GDM1 (cell line): ENCODE measurements at places on chromosomes 7 and 10.

GRCh38 chr10:133052076-133052475, 35.6 kb upstream of the ADGRA1 start:
- no peak for DNase-seq

DNA sequence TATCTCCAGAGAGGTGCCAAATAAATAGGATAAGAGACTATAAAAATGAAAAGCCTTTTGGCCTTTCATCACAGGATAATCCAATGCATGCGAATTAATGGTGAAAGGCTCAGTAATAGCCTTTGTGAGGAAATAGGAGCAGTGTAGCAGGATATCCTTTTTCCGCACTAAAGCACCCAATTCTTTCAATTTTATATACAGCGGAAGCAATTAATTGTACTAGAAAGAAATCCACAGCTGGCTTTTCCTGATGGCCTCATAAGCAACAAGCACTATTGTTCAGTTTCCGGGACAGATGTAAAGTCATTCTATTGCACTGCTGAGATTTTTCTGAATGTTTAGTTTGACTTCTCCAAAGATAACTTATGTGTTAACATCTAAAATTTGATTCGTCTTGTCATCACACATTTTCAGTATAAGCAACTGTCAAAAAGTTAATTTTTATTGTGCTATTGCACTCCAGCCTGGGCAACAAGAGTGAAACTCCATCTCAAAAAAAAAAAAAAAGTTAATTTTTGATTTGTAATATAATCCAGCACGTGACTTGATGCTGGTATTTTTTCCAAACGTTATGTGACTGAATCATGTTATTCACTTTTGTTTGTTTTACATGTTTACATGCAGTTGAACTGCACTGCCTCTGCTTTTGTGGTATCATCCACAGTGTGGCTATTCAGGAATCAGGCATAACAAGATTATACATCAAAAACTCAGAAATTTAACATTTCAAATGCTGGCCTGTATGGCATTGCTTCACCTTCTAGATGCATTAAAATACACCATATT, 8.4 kb upstream of the BMPR1A start:
- DNase-seq: no peak

GRCh38 chr7:95694334-95694733, 78.0 kb upstream of the DYNC1I1 start:
- DNase-seq: no peak

GRCh38 chr7:33806298-33807154, 98.8 kb upstream of the BMPER start:
- peak; percentile 39 for DNase-seq

DNA sequence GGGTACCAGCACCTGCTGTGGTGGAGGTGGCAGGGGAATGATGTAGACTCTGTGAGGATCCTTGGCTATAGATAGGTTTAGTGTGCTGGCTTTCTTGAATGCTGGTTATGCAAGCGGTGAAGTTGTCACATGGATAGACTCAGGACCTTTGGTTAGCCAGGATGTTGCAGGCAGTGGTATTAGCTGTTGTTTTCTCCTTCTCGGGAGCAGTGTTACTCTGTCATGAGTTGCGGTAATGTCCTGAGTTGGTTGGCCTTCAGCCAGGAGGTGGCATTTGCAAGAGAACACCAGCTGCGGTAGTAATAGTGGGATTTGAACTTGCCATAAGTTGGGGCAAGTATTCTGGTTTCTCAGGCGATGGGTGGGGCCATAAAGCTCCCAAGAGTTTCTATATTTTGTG, 10.8 kb downstream of the AGK start:
- no peak for DNase-seq

DNA sequence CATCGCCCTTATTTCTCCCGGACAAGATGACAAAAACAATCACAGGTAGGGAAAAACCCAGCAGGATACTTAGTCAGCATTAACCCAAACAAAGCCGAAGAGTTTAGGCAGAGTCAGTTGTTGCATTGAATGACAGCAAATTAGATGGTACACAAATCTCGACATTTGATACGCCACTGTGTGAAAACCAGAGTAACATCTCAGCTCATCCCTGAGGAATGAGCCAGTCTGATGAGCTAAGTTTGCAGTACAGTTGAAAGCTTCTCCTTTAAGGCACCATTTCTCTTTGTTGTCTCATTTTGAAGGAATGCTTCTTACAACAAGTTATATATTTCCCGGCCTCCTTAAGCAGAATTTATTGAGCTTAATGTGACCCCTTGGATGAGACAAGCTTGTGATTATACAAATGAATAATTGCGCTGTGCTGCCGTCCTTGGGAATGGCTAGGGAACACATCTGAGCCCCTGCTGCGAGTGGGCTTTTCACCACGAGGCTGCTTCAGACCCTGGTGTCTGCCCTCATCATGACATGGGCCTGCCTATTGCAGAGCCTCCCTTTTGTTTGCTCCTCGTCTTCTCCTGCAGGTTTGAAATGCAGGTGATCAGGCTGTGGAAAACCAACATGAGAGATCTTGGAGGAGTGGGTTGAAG, 137.3 kb downstream of the CELF2 start:
- no peak for DNase-seq

DNA sequence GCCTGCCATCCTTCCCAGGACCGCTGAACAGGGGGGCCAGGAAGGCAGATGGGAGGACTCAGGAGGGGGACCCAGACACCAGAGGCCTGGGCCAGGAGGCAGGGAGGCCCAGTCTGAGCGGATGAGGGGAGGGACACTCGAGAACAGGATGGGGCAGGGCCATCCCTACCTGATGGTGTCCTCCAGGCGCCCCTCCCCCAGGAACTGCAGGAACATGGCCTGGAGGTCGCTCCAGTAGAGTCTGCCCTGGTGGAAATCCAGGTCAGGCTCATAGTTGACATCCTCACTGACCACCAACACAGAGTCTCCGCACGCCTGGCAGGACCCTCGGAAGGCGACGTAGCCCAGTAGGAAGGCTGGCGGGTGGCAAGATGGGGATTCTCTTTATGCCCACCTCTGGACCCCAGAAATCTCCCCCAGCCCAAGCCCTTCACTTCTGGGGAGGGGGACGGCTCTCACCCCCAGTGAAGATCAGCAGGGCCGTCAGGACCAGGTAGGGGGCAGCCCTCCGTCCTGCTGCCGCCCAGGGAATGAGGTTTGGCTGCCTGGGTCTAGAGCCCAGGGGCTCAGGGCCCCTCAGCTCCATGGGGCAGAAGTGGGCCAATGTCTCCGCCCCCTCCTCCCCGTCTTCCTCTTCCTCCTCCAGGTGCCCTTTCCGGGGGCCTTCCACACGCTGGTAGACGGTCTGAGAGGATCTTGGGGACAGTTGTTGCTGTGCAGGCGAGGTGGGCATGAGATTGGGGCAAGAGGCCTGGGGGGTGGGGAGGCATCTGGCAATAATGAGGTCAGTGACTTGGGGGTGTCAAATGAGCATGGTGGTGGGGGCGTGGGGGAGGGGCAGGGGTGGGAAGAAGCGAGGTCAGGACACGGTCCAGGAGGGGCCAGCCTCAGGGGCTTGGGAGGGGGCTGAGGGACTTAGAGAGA, 573 bp downstream of the TFR2 start:
- no peak for DNase-seq

DNA sequence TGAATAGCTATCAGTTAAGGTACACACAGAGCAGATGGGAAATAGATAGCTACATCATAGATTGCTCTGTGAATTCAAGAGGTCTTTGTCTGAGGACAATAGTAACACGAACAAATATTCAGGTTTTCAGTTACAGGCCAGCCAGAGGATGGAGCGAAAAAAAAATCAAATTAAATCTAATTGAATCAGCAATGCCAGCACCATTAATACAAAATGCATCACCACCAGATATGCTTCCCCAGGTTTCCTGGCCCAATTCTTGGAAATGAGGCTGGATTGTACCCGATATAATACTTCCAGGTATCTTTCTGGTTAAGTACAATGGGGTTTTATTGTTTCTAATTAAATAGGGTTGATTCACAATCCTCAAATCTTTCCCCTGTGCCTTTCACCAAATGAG, 975.8 kb upstream of the AUTS2 start:
- no peak for DNase-seq

DNA sequence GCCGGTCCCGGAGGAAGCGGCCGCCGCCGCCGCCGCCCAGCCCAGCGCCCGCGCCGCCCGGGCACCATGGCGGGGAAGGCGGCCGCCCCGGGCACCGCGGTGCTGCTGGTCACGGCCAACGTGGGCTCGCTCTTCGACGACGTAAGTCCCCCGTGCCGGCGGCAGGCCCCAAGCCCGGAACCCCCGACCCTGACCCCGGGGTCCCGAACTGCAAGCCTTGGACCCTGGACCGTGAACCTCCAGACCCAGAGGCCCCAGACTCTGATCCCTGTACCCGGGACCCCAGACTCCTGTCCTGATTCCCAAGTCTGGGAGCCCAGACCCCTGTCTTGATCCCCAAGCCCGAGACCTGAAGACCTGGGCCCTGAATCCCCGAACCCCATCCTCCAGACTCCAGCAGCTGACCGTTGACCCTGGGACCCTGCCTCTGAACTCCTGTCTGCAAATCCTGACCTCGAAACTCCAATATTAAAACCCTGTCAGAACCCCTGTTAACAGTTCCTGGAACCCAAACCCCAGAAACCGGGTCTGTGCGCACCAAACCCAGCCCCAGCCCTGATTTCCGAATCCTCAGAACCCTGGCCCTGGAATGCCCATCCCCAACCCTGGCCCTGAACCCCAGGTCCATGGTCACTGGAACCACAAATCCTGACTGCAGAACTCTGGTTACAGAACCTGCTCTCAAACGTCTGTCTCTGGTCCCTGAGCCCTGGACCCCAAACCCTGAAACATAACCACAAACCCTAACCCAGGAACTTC, 623 bp downstream of the INPP5A start:
- no peak for DNase-seq

- DNase-seq: no peak
Observed at GRCh38 chr7:150465414-150465813, 15.0 kb downstream of the GIMAP8 start.

- no peak for DNase-seq
Observed at GRCh38 chr7:143849785-143850479, 52.0 kb downstream of the TCAF1 start.
